CD4-positive, CD25-positive, alpha-beta regulatory T cell (primary cell): ENCODE measurements at places on chromosomes 1 and 21. TPM values are rescaled to one million over a fixed set of nuclear protein-coding genes. Genes with fewer than 3 reads are reported as not detected.

The PEX14 gene
- 22.4 TPM for total RNA-seq

The HCN3 gene
- 1.5 TPM for total RNA-seq

The LCE3D gene
- not detected for total RNA-seq

The GNG4 gene
- not detected for total RNA-seq

The EPHB2 gene
- total RNA-seq = not detected

The TRPM2 gene
- 3.1 TPM for total RNA-seq

The FMN2 gene
- total RNA-seq = not detected

The CHRM3 gene
- total RNA-seq = 1.3 TPM

The FCGR3A gene
- total RNA-seq = not detected

The C8A gene
- not detected for total RNA-seq

The PCAT6 gene
- total RNA-seq = not detected

The IGSF9 gene
- not detected for total RNA-seq

The MYBPH gene
- not detected for total RNA-seq

The KIAA1614 gene
- total RNA-seq = 0.20 TPM

The PRR9 gene
- not detected for total RNA-seq

The VSIG8 gene
- total RNA-seq = not detected

The SUMO3 gene
- total RNA-seq = 65.8 TPM
